ENCODE measurements at places on chromosomes 11 and 22.

DNA sequence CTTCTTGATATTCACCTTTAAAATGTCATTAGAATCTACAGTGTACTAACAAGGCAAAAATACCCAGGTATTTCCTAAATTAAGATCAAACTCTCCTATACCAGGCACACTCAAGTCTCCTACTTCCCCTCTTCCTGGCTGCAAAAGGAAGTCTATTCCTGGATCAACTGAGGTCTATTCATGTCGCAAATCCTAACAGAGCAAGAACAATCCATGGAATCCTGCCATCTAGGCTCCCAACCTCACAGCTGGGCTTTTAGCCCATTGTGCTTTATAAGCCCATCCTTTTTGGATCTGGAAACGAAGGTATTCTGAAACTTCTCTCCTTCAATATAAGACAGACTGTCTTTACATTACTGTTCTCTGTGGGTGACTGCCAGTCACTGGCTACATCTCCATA is 161.8 kb downstream of the SOX6 start:
- no peak for DNase-seq

GRCh38 chr11:80432057-80432456 is 991.2 kb upstream of the TENM4 start:
- DNase-seq = no peak

DNA sequence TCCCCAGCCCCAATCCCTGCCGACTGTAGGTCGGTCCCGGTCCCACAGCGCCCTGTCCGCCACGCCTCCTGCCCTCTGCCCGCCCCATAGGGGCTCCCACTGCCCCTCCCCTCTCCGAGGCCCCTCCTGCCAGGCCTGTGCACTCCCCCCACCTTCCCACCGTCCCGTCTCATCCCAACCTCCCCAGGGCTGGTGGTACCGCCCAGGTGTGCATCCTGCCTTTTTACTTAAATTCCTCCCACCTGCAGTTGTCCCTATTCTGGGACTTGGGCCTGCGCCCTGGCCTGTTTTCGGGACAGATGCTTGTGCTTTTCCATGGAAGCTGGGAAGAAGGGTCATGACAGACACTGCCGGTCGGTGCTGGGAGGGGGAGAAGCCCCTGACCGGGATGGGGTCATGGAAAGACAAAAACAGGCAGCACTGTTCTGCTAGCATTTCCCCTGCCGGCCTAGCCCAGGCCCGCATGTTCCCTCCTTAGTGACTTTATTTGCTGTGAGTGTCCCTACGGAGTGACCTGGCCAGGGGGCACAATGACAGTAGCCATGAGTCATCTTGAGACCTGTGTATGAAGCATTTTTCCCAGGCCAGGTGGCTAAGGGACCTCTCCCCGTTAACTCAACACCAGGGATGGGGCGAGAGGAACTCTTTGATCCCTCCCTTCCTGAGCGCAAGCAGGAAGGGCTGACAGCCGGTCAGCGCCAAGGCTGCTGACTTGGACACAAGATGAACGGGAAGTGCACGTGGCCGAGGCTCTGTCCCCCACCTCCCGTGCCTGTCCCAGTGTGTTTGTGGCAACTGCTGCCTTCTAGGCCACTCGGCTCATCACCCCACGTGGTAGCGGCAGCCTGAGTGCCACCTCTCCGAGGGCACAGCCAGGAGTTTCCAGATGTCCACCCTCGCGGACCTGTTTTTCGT is 7.1 kb downstream of the TBX1 start:
- no peak for DNase-seq

GRCh38 chr11:45906096-45906682 is 882 bp downstream of the FREY1 start:
- DNase-seq = no peak

DNA sequence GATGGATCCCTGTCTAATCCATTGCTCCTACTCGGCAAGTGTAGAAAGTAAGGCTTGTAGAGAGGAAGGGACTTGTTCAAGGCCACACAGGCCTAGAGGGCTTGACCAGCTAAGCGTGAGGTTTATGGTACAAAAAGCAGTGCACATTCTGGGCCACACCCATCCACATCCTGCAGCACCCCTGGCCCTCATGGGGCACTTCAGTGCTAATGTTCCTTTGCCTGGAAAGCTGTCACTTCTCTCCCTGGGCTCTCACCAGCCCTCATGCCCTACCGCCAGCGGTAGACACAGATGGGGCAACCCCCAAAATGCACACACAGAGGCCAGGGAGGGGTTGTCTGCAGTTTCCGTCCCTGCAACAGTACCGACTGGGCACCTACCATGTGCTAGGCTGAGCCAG is 7.1 kb upstream of the MGAT3 start:
- no peak for DNase-seq

- DNase-seq = no peak
Measured at GRCh38 chr22:35984183-35985175, 44.1 kb downstream of the RBFOX2 start.

DNA sequence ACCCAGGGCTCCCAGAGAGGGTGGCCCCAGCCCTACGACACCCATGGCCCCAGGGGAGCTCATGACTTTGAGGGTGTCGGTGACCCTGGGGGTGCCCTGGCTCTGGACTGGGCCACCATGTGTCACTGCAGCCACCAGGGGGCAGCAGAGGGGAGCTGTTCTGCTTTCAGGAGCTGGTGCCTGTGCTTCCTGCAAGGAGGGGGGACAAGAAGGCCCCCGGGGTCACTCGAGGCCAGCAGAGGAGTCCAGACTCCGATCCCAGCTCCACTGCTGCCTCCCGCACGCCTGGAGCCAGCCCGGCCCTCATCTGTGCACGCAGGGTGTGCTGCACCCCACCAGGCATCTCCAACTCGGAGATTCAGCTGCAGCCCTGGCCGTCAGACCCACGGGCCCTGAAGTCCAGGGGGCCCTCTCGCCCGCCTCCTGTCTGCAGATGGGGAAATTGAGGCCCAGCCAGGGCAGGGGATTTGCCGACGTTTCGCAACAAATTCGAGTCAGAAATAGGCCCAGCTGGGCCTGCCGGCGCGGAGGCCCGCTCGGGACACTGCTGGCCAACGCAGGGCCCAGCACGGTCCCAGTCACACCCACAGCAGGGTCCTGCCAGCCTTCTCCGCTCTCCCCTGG is 29.5 kb upstream of the WNT7B start:
- peak; percentile 82 for DNase-seq

Data from Caki2 (cell line).